Stimulated activated CD4-positive, alpha-beta T cell treated with anti-CD3 and anti-CD28 coated beads, Interleukin-12 subunit alpha, Interleukin-12 subunit beta, amount 100 ng/mL, for 24 hours (primary cell): ENCODE measurements at places on chromosomes 5 and 9.

- no peak for DNase-seq
These were observed 41.3 kb upstream of the TAL2 start for GRCh38 chr9:105621001-105621400.

DNA sequence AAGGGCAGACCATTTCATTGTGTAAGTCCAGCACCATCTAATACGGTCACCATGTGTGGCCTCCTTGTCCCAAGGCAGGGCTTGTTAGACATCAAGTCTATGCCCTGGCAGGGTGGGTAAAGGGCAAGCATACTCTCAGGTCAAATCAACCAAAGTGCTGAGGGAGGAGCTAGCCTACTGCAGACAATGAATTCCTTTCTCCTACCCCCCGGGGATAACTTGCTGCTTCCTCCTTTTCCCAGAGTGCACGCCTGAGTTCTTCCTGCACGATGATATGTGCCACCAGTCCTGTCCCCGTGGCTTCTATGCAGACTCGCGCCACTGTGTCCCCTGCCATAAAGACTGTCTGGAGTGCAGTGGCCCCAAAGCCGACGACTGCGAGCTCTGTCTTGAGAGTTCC is 71.4 kb downstream of the RFK start:
- DNase-seq: no peak

DNA sequence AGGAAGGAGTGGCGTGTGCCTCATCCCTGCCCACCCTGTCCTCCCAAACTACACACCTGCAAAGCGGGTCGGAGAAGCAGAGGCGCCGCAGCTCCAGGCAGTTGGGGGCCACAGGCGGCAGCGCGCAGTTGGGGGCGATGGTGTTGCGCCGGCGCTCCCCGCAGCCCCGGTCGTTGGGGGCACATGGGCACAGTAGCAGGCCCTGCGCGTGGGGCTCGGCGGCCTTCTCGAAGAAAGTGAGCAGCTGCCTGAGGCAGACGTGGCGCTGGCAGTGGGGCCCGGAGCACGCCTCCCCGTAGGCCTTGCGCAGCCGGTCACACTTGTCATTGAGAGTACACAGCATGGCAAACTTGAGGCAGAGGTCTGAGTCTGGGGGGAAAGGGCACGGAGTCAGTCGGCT is 16.8 kb downstream of the GFRA3 start:
- DNase-seq: no peak

DNA sequence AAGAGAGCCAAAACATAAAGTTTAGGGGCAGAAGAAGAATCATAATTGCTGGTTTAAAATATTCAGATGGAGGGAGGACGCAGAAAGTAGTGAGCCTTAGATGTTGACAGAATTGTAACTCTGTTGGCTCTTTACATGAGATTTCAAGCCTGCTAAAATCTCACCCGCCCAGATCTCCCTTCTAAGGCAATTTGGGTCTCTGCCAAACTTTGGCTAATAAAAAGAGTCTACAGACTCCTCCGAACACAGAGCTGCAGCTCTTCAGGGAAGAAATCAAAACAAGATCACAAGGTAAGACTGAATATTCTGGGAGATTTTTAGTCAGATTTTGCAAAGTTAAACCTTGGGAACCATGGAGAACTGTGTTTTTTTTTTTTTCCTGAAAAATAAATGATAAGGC is at the start of gene IL33:
Gene IL33 (plus strand): TSS at position 246 of the 400 bp plus-strand sequence. CDS start 25,888 bp downstream, outside the sequence.
- no peak for DNase-seq

DNA sequence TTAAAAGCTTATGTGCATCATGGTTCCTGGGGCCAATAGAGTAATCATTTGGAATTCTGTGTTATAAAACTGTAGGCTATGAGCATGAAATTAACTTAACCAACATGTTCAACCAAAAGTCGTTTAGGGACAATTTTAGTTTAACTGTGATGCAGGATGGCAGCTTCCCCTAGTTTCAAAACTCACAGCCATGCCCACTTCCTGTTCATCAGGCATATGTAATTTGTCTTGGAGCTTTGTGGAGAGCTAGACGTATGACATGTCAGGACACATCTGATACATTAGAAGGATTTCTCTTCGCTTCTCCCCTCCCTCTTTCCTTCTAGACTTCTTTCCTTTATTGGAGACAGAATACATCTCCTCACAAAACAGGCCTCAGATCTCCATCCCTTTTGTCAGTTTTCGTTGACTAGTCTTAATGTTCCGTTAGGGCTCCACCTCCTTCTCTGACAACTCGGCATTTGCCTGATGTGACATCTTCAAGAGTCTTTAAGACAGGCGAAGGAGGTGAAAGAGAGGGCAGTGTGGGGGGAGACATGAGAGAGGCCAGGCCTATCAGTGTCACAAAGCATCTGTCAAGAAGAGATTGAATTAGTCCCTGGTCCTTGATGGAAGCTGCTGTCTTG is 176.0 kb downstream of the MSX2 start:
- DNase-seq: no peak
